ENCODE measurements at places on chromosomes 5 and 9.

DNA sequence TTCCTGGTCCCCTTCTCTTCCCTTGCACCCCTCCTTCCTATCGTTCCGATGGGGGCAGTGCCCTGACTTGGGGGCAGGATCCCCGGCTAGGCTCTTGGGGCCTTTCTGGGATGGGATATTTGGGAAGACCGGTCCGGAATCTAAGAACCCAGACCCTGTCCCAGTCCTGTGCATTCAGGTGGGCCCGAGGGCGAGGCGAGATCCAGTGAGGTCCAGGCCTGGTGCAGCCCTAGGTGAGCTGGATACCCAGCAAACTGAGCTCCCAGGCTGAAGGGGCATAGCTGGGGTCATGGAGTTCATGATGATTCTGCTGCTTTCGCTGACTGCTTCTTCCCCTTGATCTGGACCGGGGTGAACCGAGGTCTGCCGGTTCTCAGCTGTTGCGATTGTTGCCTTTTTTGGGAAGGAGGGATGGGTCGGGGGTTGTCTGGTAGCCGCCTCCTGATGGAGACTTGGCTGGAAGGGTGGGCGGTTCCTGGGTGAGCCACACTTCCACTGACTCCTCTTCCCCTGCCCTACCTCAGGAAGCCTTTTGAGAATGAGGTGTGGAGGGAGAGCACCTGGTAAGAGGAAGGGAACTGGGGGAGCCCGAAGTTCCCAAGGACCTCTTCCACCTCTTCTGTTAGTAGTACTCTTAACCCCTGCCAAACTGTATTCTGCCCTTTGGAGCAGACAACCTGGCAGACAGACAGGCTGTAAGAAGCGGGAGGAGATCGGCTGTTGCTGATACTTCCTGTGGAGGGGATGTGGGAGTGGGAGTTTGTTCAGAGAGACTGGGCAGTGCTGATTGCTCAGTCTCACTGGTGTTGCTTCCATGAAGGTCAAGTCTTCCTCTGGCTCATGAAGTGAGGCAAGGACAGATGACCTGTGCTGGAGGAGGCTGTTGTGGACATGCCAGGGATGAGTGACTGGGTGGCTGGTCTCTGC, 1.0 kb downstream of the LRRC8A start:
- no peak for DNase-seq

DNA sequence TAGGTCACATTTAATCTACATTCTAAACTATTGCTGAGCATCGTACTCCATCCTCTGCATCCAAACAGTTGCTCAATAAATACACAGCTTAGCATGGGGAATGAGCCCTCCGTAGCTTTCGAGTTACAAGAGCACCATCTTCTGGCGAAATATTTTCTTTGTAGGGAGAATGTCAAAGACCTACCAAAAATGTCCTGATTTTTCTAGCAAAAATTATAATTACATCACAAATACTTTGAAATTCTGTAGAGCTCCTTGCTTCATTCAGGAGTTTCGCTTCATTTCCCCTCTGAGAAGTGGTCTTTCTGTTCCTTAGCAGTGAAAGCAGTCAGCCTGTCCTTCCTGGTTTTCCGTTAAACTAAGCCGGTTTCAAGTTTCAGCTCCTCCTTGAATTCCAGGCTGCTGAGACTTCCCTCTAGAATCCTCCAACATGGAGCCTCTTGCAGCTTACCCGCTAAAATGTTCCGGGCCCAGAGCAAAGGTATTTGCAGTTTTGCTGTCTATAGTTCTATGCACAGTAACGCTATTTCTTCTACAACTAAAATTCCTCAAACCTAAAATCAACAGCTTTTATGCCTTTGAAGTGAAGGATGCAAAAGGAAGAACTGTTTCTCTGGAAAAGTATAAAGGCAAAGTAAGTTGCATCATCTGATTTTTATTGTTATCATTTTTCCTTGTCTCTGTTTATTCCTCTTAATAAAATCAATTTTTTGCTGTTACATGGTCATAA, at the start of gene GPX8:
Gene GPX8, plus strand, starts transcription at position 409 of the 730 bp plus-strand sequence. Its CDS starts 22 bp downstream, at position 431.
- DNase-seq: peak; percentile 51

DNA sequence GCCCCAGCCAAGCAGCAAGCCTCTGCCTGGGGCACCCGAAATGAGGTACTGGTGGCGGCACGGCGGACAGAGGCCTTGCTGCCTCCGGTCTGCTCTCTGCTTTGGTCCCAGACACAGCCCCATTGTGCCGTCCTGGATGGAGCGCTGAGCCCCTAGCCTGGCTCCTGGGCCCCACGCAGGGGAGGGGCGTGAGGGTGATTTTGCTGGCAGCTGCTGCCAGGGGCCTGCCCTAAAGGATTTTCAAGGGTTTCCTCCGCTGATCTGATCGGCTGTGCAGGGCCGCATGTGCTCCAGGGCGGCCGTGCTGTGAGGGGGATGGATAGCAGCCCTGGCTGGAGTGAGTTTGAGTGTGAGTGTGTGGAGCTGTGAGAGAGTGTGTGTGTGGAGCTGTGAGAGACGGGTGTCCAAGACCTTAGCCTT, 1.3 kb downstream of the GPSM1 start:
- no peak for DNase-seq

DNA sequence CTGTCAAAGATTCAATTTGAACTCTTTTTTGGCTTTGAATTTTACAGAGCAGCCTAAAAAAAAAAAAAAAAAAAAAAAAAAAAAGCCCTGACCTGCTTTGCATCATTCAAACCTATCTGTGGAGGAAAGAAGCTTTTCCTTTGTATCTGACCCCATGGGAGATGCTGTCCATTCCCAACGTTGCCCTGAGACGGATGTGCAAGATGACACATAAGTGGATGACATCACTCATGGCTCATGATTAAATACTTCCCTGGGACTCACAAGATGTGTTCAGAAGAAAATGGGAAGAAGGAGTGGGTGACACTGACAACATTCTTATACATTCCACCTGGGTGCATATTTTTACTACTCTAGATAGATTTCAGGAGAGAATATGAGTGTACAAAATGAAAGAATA, 245.7 kb upstream of the ELAVL2 start:
- DNase-seq: no peak

GRCh38 chr5:151454166-151454565, 6.8 kb downstream of the SLC36A1 start:
- DNase-seq: no peak

DNA sequence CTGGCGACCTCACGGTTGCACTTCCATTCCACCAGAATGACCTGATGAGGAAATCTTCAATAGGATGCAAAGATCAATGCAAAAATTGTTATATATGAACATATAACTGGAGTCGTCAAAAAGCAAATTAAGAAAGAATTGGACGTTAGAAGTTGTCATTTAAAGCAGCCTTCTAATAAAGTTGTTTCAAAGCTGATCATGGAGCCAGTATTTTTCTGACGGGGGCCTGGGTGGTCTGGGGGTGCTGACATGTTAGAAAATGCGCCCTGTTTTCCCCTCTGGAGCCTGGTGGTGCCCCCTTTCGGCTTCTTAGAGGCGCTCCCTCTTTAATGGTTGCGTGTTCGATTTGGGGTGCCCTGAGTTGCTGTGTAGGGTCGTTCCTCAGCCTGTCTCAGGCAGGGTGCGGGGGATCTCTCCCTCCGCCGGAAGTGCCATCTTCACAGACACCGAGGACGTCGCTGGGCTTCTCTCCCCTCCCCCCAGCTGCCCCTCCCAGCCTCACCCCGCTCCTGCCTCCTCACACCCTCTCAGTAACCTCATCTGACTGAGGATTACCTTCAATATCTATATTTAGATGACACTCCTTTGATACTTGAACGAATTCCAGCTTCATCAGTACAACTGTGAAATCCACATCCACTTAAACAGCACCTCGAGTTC, 18.3 kb downstream of the PTGES2 start:
- DNase-seq: no peak

DNA sequence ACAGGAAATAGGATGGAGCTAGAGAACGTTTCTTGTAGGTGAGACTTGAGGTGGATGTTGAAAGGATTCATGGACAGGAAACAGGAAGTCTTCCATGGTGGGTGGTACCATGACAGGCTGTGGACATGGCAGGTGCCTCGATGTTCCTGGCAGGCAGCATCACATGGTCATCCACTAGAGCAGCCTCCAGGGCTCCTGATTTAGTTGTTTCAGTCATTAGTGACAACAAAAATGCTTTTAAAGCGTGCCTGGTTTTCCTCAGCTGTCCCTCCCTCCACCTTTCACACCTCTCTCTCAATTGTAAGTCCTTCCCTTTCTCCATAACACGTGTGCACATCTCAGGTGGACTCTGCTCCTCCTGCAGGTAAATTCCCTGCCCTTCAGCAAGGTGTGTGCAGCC, 25.2 kb upstream of the ASPN start:
- DNase-seq: no peak

- DNase-seq: peak; percentile 37
These were observed 154.3 kb downstream of the SPOCK1 start for GRCh38 chr5:137344723-137345322.

- DNase-seq: no peak
These were observed 195.8 kb downstream of the ERCC6L2 start for GRCh38 chr9:96071076-96071814.

- no peak for DNase-seq
These were observed 129.0 kb upstream of the WWC1 start for GRCh38 chr5:168162464-168162863.

DNA sequence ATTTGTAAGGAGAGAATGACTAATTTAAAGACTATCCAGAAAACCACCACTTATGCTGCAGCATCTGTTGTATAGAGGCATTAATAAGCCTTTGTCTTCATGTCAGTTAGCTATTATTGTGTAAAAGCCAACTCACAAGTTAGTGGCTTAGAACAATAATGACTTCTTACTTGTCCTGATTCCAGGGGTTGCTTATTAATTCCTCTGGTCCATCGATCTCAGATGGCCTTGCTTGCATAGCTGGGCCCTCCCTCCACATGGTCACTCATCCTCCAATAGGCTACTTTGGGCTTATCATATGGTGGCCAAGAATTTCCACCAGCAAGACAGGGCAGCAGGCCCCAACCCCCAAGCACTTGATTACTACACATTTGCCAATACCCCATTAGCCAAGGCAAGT, 44.5 kb upstream of the STK32A start:
- DNase-seq: no peak

DNA sequence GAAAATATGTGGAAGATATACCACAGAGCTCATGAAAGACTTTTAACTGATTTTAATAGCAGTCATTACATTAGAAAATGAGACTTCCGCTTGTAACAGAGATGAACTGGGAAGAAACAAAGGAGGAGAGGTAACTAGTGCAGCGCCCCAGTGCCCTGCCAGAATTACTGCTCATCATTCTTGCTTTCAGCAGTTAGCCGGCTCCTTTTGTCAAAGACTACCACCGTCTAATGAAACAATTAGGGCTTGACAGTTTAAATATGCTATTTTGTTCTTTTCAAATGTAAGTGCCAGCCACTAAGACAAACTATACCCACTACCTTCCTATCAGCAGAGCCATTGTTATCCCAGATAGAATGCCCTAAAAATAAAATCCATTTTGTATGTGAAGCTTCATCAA, 328.4 kb downstream of the EFNA5 start:
- DNase-seq: no peak

- no peak for DNase-seq
These were observed 1.9 kb downstream of the DIPK1B start for GRCh38 chr9:136714096-136714892.

DNA sequence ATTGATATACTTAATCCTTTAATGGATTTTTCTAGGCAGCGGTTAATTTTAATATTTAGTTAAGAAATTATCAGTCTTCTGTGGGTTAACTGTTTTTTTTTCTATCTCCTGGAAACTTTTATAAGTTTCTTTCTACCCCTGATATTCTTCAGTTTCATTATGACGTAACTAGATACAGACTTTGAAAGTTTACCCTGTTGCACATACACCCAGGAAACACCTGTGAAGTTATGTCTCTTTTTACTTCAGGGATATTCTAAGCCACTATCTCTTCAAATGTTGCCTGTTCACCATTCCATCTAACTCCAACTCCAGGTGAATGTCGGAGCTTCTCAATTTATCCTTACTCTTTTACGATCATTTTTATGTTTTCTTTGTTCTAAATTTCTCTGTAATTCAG, 329.0 kb downstream of the ICE1 start:
- no peak for DNase-seq

GRCh38 chr5:76277736-76278135, 125.3 kb upstream of the IQGAP2 start:
- no peak for DNase-seq
